Stomach (tissue), 19 donors: ENCODE measurements at places on chromosomes 7 and 10.

DNA sequence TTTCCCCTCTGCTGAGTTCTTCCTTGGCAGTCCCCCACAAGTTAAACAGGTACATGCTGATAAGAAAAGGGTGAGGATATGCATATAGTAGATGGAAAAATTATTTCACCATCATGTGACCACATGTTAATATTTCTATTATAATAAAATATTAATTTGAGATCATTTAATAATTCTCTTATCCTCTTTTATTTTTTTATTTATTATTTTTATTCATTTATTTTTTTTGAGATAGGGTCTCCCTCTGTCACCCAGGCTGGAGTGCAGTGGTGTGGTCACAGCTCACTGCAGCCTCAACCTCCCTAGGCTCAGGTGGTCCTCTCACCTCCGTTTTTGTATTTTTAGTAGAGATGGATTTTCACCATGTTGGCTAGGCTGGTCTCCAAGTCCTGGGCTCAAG lies 11.6 kb upstream of the GLI3 start:
- DNase-seq = no peak

- peak; percentile 47 for DNase-seq
Measured at GRCh38 chr7:140260352-140261104, 83.7 kb upstream of the KDM7A start.

GRCh38 chr10:89001729-89002072 lies 11.1 kb downstream of the FAS start:
- DNase-seq = no peak

GRCh38 chr10:98262571-98262970 lies 5.4 kb downstream of the LOXL4 start:
- DNase-seq = peak; percentile 39

GRCh38 chr7:22445140-22445743 lies 54.7 kb downstream of the STEAP1B start:
- DNase-seq = peak; percentile 44

- DNase-seq = no peak
Measured at GRCh38 chr7:21318916-21319270, 109.0 kb upstream of the SP4 start.
